ENCODE measurements at places on chromosomes 4 and X.

- no peak for DNase-seq
Measured at GRCh38 chr4:108432418-108432817, 188.0 kb upstream of the RPL34 start.

DNA sequence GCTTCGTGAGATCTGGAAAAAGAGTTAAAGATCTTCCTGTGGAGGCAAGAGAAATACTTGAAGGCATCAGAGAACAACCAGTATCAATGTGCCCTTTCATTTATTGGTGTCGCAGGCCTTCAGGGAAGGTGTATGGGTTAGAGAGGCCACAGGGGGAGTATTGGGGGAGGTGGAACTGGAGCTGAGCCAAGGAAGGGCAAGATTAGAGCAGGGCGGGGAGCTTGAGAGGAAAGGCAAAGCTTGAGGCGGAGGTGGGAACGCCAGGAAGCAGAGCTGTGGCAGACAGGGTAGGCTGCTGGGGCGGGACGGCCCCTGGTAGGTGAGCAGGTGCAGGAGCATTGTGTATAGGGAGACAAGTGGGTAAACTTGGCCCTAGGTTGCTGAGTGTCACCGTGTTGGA, 329.9 kb downstream of the ARHGAP10 start:
- no peak for DNase-seq

DNA sequence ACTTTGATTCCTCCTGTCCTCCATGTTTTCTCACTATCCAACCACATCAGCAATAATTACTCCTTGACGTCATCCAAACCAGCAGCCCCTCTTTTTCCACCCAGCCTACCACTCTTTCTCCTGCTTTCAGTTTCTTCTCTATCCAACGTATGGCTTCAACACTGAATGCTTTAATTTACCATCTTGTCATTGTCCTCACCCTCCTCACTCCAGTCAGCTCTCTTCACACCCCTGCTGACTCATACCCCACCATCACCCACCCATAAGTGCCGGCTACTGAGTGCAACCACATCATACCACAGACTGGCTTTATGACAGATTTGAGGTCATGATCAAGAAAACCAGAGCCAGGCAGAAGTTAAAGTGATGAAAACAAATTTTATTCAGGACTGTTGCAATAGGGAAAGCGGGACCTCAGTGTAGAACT, 9.8 kb upstream of the ANXA5 start:
- no peak for DNase-seq

DNA sequence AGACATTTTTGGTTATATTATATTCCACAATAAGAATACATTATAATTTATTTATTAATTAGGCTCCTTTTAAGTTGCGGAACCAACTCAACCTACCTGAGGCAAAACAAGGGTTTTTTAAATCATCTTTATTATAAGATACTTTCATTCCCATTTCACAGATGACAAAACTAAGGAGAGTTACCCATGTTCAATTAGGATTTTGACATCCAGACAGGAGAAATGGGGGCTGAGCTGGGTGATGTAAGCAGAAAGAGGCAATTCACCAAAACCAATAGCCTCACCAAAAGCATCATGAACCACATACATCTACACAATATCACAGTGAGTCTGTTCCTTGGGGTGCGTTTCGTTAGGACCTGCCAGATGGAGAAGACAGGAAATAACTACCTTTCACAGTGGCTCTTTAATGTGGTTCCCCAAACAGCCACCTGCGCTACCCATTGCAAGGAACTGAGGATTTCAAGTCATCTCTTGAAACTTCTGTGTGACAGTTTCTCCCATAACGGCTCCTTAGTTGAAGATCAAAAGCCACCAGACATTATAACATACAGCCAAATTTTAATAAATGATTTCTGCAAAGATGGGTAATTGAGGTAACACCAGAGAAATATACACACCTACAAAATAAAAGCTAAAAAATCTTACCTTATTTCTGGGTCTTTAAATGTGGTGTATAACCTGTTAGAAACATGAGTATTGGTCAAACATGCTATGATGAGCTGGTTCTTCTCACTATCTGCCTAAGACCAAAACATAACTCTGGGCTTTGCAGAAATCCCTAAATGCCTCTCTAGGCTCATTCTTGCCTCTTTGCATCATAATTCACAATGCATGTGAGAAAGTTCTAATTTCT, 190.6 kb upstream of the LEF1 start:
- DNase-seq = no peak

GRCh38 chr4:54063737-54064316, 578 bp downstream of the CHIC2 start:
- DNase-seq = peak; percentile 9

DNA sequence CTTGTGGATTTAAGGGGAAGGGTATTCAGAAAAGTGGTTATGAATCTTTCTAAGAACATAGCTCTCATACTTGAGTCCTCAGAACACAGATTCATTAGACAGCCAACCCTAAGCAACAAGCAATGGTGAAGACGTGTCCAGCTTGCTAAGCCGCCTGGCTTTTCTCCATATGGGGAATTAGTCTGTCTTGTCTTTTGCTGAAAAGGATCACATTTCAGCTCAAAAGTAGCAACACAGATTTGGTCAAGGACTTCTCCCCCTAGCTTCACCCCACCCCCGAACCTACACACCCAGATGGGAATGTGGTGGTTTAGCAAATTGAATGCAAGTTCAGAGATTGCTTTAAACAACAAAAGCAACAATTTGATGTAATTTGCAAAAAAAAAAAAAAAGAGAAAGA, 103.3 kb upstream of the RASGEF1B start:
- DNase-seq = no peak

- no peak for DNase-seq
Measured at GRCh38 chr4:123676071-123676889, 279.7 kb downstream of the SPRY1 start.

GRCh38 chrX:126695375-126695896, 124.1 kb upstream of the PRR32 start:
- no peak for DNase-seq
